Stimulated activated CD8-positive, alpha-beta memory T cell treated with anti-CD3 and anti-CD28 coated beads, Interleukin-7, amount 100 ng/mL, for 4 hours (primary cell): ENCODE measurements at places on chromosomes 11 and 22.

- DNase-seq = no peak
Observed at GRCh38 chr22:49847751-49848689, 5.6 kb upstream of the ZBED4 start.

GRCh38 chr11:120524536-120525085 lies 13.1 kb downstream of the GRIK4 start:
- no peak for DNase-seq

GRCh38 chr11:65744026-65744698 lies 23.6 kb upstream of the RNASEH2C start:
- no peak for DNase-seq

DNA sequence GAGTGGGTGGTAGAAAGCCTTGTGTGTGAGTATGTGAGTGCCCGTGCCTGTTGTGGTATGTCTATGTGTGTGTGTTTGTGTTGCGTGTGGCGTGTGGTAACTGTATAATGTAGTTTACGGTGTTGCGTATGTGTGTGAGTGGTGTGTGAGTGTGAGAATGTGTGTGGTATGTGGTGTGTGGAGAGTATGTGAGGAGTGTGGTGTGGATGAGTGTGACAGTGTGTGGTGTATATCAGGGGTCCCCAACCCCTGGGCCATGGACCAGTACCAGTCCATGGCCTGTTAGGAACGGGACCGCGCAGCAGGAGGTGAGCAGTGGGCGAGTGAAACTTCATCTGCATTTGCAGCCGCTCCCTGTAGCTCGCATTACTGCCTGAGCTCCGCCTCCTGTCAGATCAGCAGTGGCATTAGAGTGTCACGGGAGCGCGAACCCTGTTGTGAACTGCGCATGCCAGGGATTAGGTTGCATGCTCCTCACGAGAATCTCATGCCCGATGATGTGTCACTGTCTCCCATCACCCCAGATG lies 5.7 kb downstream of the UPK3A start:
- DNase-seq = no peak

DNA sequence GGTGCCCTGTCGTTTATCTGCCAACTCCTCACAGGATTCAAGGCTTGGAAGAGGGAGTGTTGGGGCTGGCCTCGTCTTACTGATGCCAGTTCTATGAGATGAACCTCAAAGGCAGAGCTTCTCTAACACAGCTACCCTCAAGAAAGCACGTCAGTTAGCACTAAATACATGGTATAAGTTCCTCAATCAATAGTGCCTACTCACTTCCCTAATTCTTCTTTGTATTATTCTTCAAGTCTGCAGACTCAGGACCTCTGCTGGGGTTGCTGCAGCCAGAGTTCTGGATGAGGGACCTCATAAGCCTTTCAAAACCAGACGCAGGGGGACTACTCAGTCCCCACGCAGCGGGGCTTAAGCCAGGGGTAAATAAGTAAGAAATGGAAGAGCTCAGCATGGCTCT lies 118.3 kb downstream of the VPREB1 start:
- DNase-seq = no peak

- DNase-seq = no peak
Observed at GRCh38 chr11:86991341-86991740, 36.1 kb upstream of the FZD4 start.
